Hematopoietic multipotent progenitor cell treated with erythropoietin and hydrocortisone succinate and interleukin-3 and kit ligand, for 15 days (in vitro differentiated cells): ENCODE measurements at places on chromosomes 4 and X.
A peak's percentile ranks its signal among the peaks of the same experiment; 100 is the strongest.

DNA sequence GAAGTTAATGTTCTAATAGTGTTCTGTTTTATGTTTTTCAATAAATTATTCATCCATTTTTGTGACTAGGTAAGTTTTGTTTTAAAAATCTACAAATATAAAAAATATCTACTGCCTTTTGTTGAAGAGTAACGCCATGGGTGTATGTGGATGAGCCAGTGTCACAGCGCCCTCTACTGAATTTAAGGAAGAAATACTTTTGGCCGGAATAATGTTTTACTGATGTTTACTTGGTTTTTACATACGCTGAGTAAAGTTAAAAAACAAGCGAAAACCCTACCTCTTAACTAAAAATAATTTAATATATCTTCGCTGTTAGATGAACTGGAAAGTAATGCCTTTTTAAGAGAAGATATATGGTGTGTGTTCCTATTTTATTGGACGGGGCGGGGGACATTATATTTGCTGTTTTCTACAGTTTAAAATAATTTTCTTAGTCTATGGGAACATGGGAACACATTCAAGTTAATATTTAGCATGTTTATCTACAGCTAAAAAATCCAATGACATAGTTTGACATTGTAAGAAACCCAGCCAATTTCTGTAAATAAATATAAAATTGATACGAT, 86.1 kb downstream of the CPE start:
- peak; percentile 48 for DNase-seq

GRCh38 chr4:155042014-155042413, 166.4 kb upstream of the NPY2R start:
- DNase-seq: no peak

GRCh38 chrX:70979136-70979762, 48.4 kb upstream of the SLC7A3 start:
- DNase-seq: no peak

DNA sequence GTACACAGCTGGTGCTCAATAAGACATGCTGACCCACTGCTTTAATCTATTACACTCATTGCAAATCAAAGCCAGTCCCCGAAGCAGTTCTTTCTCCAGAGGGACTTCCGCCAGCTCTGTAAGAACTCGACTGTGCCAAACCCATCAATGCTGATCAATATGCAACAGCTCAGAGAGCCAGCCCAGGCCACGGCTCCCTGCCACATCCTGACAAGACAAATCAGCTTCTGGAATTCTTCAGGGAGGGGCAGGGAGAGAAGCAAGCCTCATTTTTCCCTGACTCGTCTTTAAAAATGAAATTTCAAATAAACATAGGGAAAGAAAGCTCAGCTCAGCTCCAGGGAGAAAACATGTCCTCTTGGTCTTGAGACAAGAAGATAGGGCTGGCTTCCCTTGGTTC, 5.3 kb upstream of the ADRA2C start:
- no peak for DNase-seq

DNA sequence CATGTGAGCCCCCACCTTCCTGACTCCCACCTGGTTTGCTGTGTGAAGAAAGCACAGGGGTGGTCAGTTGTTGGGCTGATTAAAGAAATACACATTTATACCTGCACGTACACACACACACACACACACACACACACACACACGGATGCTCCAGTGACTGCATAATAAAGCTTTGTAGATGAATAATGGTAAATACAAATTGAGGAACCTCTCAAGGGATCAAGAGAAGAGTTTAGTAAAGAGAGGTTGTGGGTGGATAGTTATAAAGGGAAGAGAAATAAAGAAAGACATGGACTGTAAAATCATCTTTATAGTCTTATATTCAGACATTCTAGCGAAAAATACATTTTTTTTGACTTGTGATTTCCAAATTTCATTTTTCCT, 144.1 kb downstream of the MGST2 start:
- DNase-seq: no peak
